ENCODE measurements at places on chromosomes 16 and 17.

GRCh38 chr17:78236362-78237127, 5.1 kb downstream of the TMEM235 start:
- DNase-seq, result peak; percentile 28

GRCh38 chr17:78029697-78030096, 71.2 kb downstream of the TNRC6C start:
- DNase-seq, result no peak

DNA sequence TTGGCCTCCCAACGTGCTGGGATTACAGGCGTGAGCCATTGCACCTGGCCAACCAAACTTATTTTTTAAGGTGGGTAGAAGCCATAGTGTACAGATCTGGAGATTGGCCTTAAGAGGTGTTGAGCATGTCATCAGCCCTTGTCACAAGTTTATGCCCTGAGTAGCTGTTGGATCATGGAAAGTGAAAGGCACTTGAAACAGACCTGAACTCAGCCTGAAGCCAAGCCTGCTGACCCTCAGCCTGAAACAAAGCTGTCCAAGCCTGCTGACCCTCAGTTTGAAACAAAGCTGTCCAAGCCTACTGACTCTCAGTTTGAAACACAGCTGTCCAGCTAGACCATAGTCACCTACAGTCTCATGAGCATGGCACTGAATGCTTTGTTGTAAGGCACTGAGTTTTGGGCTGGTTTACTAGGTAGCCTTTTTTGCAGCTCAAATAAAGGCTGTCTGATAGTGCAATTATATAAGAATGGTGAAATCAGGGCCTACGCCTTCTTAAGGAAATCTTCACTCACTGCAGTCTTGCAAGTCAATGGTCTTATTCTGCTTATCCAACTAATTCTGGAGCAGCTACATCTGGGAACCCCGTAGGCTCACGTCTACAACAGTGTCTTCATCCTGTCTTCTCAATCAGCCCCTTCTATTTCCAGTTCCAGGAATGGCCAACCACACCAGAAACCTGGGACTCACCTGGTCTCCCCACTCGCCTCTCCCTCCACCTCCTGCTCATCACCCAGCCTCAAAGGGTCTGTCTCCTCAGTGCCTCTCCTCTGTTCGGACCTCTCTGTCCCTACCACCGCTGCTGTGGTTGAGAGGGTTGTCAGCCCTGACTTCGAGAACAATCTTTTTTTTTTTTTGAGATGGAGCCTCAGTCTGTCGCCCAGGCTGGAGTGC, 2.9 kb upstream of the NPIPB15 start:
- peak; percentile 18 for DNase-seq

GRCh38 chr17:17824119-17824782, 12.5 kb downstream of the SREBF1 start:
- peak; percentile 51 for DNase-seq

- no peak for DNase-seq
These were observed 685 bp downstream of the FASN start for GRCh38 chr17:82097184-82097918.

DNA sequence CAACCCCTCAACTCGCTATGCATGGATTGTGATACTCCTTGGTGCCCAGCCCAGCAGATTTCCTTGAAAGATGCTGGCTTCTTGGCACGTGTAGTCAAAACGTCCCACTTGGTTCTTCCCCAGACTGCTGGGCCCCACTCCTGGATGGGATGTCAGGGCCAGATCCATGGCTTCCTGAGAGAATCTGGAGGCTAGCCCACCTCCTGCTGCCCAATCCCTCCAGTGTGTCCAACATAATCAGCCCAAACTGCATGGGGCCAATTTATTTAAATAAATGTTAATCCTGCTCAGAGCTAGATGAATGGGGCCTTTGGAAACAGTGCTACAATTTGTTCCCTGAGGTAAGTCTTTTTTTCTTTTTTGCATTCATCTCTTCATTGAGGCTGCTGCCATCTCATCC, 49.4 kb downstream of the WSB1 start:
- DNase-seq, result no peak

GRCh38 chr16:727291-727977, 528 bp downstream of the HAGHL start:
- DNase-seq, result no peak

- DNase-seq, result peak; percentile 70
These were observed 381.6 kb upstream of the ASIC2 start for GRCh38 chr17:33674685-33675084.

DNA sequence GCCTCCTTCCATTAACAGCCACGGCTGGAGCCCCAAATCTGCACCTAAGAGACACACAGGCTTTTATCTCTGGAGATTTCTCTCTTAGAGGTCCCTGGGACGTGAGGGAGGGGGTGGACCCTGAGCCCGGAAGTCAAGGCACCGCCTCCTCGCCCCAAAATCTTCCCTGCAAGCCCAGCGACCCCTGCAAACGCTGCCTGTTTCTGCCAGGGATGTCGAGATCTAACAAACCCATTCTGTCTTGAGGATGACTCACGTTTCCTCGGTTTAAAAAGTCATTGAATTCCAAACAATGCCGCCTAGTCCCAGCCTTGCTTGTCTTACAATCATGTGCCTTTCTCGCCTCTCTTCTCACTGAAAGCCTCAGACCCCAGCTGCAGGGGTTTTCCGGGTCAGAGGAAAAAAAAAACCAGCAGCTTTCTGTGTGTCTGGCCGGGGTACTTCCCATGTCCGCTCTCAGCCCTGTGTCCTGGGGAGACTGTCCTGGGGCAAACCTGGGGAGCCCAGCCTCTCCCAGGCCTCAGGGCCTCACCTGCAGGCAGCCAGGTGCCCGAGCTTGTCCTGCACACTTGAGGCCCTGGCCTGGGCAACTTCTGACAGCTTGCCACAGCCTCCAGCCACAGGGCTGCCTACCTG, 15.4 kb downstream of the ARL2BP start:
- DNase-seq, result no peak

GRCh38 chr17:17206913-17207335, 791 bp upstream of the PLD6 start:
- no peak for DNase-seq

GRCh38 chr16:73166441-73166851, 118.5 kb upstream of the ZFHX3 start:
- no peak for DNase-seq

GRCh38 chr17:30290696-30291542, 825 bp downstream of the BLMH start:
- DNase-seq, result peak; percentile 53

- no peak for DNase-seq
These were observed 125.5 kb downstream of the ZNF18 start for GRCh38 chr17:11871773-11872172.

DNA sequence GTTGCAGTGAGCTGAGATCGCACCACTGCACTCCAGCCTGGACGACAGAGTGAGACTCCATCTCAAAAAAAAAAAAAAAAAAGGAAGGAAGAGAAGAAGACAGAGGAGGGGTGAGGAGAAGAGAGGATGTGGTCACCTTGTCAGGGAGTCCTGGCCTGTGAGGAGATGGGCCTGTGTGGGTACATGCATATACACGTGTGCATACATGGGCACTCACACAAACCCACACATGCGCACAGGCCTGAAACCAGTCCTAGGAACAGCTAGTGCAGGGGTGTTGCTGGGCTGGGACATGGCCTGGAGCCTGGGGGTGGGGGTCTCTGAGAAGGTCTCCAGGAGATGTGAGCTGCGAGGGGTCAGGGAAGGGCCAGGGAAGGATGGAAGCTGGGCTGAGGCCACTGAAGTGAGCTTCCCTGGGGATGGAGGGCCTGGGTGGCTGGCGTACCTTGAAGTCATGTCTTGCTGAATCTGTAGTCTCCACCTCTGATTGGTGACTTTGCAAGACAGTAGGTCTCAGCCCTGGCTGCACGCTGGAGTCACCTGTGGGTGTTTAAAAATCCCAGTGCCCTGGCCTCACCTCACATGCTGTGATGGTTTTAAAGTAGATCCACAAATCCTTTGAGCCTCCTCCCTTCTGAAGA, 72.4 kb downstream of the MRM1 start:
- no peak for DNase-seq

DNA sequence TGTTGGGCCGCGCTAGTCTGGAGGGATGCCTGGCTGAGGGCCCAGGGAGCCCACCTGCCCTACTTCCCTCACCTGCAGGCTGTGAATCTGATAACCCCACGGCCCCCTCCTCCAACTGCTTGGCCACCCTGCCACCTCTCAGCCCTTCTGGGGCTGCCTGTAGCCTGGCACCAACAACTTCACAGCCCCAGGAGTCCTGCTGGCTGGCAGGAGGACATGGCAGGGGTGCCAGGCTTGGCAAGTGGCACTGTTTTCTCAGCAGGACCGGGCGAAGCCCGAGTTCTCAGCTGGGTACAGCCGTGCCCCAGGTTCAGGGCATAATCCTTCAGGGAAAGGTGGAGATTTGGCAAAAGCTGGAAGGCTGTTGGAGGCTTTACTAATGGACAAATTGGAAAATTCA, 129.6 kb downstream of the CMIP start:
- DNase-seq, result no peak

- peak; percentile 91 for DNase-seq
These were observed 1.1 kb downstream of the FHOD1 start for GRCh38 chr16:67246081-67246755.

DNA sequence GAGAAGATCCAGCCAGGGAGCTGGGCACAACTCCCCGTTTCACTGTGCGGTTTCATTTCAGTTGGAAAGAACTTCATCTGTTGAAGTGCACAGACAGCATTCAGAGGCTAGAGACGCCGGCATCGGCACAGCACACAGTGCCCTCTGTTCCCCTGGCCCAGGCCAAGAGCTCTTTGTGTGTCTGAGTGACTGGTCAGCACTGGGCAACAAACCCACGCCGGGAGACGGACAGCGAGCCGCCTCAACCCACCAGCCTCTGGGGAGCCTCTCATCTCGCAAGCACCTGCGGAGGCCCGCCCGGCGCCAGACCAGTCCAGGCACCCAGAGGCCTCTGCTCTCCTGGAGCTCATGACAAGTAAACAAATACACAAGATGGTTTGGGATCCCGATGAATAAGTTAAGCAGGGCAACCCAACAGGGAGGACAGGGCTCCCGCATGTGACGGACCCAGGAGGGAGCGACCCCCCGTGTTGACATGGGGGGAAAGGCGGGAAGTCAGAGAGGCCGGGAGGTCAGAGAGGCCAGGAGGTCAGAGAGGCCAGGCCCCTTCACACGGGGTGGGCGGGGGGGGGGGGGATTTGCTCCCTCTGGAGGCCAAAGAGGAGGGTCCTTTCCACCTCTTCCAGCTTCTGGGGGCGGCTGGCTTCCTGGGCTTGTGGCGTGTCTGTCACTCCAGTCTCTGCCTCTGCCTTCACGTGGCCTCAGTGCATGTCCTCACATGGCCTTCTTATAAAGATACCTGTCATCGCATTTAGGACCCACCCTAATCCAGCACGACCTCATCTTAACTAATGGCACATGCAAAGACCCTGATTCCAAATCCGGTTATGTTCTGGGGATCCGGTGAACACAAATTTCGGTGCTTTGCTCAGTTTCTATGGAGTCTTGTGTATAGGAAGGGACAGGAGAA, 25.8 kb upstream of the KLHDC4 start:
- no peak for DNase-seq

GRCh38 chr17:31155208-31155810, 60.5 kb downstream of the NF1 start:
- DNase-seq, result no peak

DNA sequence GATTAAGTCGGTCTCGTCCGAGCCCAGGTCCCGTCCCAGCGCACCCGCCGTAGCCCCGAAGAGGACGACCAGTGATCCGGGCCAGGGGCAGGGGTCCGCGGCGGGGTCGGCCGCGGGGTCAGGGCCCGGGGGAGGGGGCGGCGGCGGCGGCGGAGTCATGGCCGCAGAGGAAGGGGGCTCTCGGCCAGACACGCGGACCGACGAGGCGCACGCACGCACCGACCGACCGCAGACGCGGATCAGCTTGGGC, at the start of gene ESRP2:
Gene ESRP2, minus strand, starts transcription at position 241 of the 250 bp plus-strand sequence. Its CDS starts 82 bp downstream, at position 159.
- DNase-seq, result no peak

GRCh38 chr16:73071131-73071940, 23.4 kb upstream of the ZFHX3 start:
- DNase-seq, result peak; percentile 75

DNA sequence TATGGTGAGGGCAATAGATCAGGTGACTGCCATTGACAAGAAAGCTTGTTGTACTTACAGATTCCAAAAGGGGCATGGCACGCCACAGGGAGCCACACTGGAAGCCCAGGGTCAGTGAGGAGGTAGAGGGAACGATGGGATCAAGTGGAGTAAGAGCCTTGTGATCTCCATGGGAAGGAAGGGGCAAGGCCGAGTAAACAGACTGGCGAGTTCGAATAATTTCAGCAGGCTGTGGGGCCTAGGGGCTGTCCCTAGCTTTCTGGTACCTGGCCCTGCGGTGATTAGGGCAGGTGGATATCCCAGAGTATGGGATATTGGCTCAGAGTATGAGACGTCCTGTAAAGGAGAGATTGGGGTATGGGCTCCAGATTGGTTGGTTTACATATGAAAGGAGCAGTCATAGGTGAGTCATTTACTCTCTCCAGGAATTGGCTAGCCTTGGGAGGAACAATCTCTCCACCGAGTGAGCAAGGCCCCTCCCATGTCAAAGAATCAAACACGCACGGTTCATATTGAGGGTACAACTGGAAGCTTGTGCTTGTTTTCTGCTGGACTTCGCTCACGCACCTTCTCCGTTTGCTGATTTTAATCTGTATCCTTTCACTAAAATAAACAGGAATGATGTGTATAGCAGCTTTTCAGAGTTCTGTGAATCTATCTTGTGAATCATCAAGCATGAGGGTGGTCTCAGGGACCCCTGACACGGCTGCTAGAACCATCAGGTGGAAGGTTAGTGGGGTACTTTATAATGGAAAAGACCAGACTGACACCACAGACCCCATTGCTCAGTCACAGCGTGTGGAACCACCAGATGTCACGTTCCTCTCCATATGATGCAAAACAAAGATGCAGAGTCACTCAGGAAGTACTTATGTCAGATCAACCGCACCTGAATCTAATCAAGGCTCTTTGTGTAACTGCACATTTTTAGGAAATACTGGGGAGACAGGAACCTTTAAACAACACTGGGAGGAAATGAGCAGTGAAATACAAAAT, 27.9 kb downstream of the GABARAPL2 start:
- no peak for DNase-seq

- DNase-seq, result no peak
These were observed 13.6 kb upstream of the STH start for GRCh38 chr17:45985447-45985846.

GRCh38 chr17:43477832-43478634, 5.7 kb upstream of the DHX8 start:
- no peak for DNase-seq

DNA sequence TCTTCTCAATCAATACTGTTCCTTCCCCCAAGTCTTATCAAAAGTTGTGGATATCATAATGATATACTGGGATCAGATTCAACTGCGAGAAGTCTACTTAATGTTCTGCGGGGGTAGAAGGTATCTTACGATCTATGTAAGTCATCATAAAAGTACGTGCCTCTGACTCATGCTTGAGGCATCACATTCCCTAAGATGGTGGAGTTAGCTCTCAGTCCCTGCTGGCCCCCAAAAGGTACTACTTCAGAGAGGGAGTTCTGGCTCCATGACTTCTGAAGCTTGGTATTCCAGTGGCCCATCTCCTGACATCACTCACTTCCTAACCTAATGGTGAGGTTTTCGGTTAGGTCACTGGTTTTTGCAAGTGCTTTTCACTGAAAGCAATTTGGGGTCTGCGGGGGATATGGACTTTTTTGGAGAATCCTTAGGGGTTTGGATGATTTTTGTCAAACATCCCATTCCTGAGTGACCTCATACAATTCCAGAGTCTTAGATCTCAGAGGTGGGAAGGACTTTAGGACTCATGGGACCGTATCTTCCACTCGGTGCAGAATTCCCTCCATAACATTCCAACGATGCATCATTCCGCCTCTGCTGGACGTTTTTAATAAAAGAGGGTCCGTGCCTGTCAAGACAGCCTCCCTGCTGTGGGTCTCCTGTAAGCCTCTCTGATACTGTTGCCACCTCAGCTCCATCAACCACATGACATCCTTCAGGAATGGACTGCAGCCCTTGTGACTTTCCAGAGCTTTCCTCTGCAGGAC, 74.3 kb downstream of the DYNLRB2 start:
- DNase-seq, result no peak

- DNase-seq, result no peak
These were observed 67.5 kb downstream of the KSR1 start for GRCh38 chr17:27523712-27524111.

Measured in femur (tissue), 1 donor.